Myometrial cell (primary cell): ENCODE measurements at places on chromosomes 6 and 20. TPM values are rescaled to one million over a fixed set of nuclear protein-coding genes. Genes with fewer than 3 reads are reported as not detected.

Gene SMLR1
- not detected in 2 replicates for total RNA-seq

Gene PNLDC1
- total RNA-seq = 0.18 and 0.86 TPM in 2 replicates

Gene SLC17A1
- total RNA-seq = not detected in 2 replicates

Gene TP53RK
- total RNA-seq = 11.3 and 14.7 TPM in 2 replicates

Gene DEFB124
- not detected in 2 replicates for total RNA-seq

Gene NFKBIE
- total RNA-seq = 29.1 and 29.8 TPM in 2 replicates

Gene SDCBP2
- 2.3 and 3.9 TPM in 2 replicates for total RNA-seq

Gene ESR1
- 0.86 and 1.6 TPM in 2 replicates for total RNA-seq

Gene RBCK1
- 111 and 128 TPM in 2 replicates for total RNA-seq

Gene ENTPD6
- total RNA-seq = 87.4 and 110 TPM in 2 replicates

Gene CASS4
- total RNA-seq = 24.1 and 25.4 TPM in 2 replicates

Gene ADAT2
- total RNA-seq = 2.3 and 2.5 TPM in 2 replicates

Gene GRM4
- total RNA-seq = not detected in 2 replicates

Gene CDH22
- total RNA-seq = not detected in 2 replicates

Gene PI3
- not detected in 2 replicates for total RNA-seq

Gene TXLNB
- total RNA-seq = under 0.01 and 0.29 TPM in 2 replicates

Gene NKAPL
- total RNA-seq = 0.29 and 1.6 TPM in 2 replicates

Gene RHAG
- total RNA-seq = not detected in 2 replicates

Gene DLL1
- under 0.01 TPM in 1 of 2 replicates, not detected in the other for total RNA-seq

Gene NMBR
- not detected in 2 replicates for total RNA-seq

Gene ARMH2
- not detected in 2 replicates for total RNA-seq

Gene NXT1
- 31.4 and 36.9 TPM in 2 replicates for total RNA-seq

Gene ERVFRD-1
- total RNA-seq = not detected in 2 replicates

Gene LAMA5
- 16.3 and 20.8 TPM in 2 replicates for total RNA-seq

Gene RAD21L1
- 0.18 and 0.29 TPM in 2 replicates for total RNA-seq

Gene SLC22A16
- total RNA-seq = 1.1 TPM in 1 of 2 replicates, not detected in the other

Gene AAR2
- total RNA-seq = 26.4 and 36.0 TPM in 2 replicates

Gene TFAP2C
- total RNA-seq = 8.0 and 8.6 TPM in 2 replicates

Gene WFDC5
- total RNA-seq = not detected in 2 replicates

Gene KHDC1L
- not detected in 2 replicates for total RNA-seq

Gene PDE7B
- total RNA-seq = 3.7 and 4.0 TPM in 2 replicates

Gene BMP6
- total RNA-seq = under 0.01 and 1.1 TPM in 2 replicates

Gene FKBP5
- total RNA-seq = 179 and 203 TPM in 2 replicates

Gene GHRH
- not detected in 2 replicates for total RNA-seq

Gene CST2
- total RNA-seq = not detected in 2 replicates

Gene CCN6
- not detected in 2 replicates for total RNA-seq

Gene SRMS
- total RNA-seq = not detected in 2 replicates

Gene LRFN2
- total RNA-seq = not detected in 2 replicates

Gene IP6K3
- total RNA-seq = 2.7 and 4.3 TPM in 2 replicates

Gene CDH4
- total RNA-seq = 10.6 and 13.8 TPM in 2 replicates

Gene DAAM2
- 0.29 and 0.35 TPM in 2 replicates for total RNA-seq

Gene C6orf163
- total RNA-seq = 0.35 TPM in 1 of 2 replicates, not detected in the other

Gene HSPA1A
- 38.1 and 41.2 TPM in 2 replicates for total RNA-seq

Gene KCNB1
- 0.29 TPM in 1 of 2 replicates, not detected in the other for total RNA-seq

Gene ADGB
- not detected in 2 replicates for total RNA-seq

Gene SLA2
- not detected in 2 replicates for total RNA-seq

Gene TBX18
- 6.3 and 18.4 TPM in 2 replicates for total RNA-seq

Gene MLN
- not detected in 2 replicates for total RNA-seq

Gene PNPLA1
- total RNA-seq = not detected in 2 replicates

Gene DEFB126
- total RNA-seq = not detected in 2 replicates

Gene RBM24
- 4.0 and 5.5 TPM in 2 replicates for total RNA-seq

Gene LINC00237
- total RNA-seq = not detected in 2 replicates

Gene OR2J3
- not detected in 2 replicates for total RNA-seq

Gene VSX1
- not detected in 2 replicates for total RNA-seq

Gene TAPBP
- 100 and 104 TPM in 2 replicates for total RNA-seq
